Progenitor cell of endocrine pancreas (in vitro differentiated cells): ENCODE measurements at places on chromosomes 1 and 21. TPM values are rescaled to one million over a fixed set of nuclear protein-coding genes. Genes with fewer than 3 reads are reported as not detected.

GRCh38 chr1:29591601-29592260 lies 355.4 kb downstream of the PTPRU start:
- DNase-seq: no peak
- peaks cover 14% of the 10 kb centered on the region for H3K27me3 ChIP-seq
- peaks cover 7% of the 10 kb centered on the region for H3K4me1 ChIP-seq
- no peak overlapping the region for H3K4me3 ChIP-seq
- H3K36me3 ChIP-seq: no peaks in the 10 kb centered on the region

GRCh38 chr1:20956272-20956671 lies 169.2 kb upstream of the HP1BP3 start:
- peaks cover 17% of the 10 kb centered on the region for H3K4me1 ChIP-seq
- no peaks in the 10 kb centered on the region for H3K27me3 ChIP-seq
- H3K36me3 ChIP-seq: peaks cover 13% of the 10 kb centered on the region
- H3K27ac ChIP-seq: no peak overlapping the region
- no peak overlapping the region for H3K4me3 ChIP-seq
- no peak for DNase-seq

DNA sequence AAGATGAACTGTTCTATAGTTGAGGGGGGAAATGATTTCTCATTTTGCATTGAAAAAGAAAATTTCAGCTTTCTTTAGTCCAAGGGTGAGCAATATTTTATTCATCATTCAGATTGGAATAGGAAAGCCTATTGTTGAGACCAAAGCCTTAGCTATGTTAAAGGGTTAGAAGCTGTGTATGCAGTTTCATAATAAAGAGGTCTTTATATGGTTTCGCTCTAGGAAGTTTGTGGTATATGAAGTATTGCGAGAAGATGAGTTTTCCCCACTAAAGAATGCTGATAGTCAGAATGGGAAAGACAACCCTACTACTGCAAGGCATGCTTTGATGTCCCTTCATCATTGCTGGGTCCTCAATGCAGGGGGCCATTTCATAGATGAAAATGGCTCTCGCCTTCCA lies 28.6 kb downstream of the UAP1 start:
- H3K27me3 ChIP-seq: no peaks in the 10 kb centered on the region
- no peak for DNase-seq
- peaks cover 13% of the 10 kb centered on the region for H3K36me3 ChIP-seq
- no peak overlapping the region for H3K4me3 ChIP-seq
- H3K27ac ChIP-seq: no peak overlapping the region
- H3K4me1 ChIP-seq: no peaks in the 10 kb centered on the region

GRCh38 chr1:91511386-91511785 lies 10.7 kb downstream of the CDC7 start:
- H3K4me1 ChIP-seq: no peaks in the 10 kb centered on the region
- no peaks in the 10 kb centered on the region for H3K27me3 ChIP-seq
- no peak overlapping the region for H3K4me3 ChIP-seq
- DNase-seq: no peak
- no peak overlapping the region for H3K27ac ChIP-seq

GRCh38 chr21:39581414-39581813 lies 31.3 kb upstream of the B3GALT5 start:
- H3K27ac ChIP-seq: no peak overlapping the region
- peaks cover 4% of the 10 kb centered on the region for H3K4me1 ChIP-seq
- no peak overlapping the region for H3K4me3 ChIP-seq
- DNase-seq: no peak
- H3K27me3 ChIP-seq: peaks cover 3% of the 10 kb centered on the region
- no peaks in the 10 kb centered on the region for H3K36me3 ChIP-seq

GRCh38 chr1:6360117-6360496 lies 33.5 kb downstream of the ACOT7 start:
- no peak for DNase-seq
- H3K4me1 ChIP-seq: peaks cover 21% of the 10 kb centered on the region
- peak overlapping the region; percentile 92 for H3K27ac ChIP-seq

DNA sequence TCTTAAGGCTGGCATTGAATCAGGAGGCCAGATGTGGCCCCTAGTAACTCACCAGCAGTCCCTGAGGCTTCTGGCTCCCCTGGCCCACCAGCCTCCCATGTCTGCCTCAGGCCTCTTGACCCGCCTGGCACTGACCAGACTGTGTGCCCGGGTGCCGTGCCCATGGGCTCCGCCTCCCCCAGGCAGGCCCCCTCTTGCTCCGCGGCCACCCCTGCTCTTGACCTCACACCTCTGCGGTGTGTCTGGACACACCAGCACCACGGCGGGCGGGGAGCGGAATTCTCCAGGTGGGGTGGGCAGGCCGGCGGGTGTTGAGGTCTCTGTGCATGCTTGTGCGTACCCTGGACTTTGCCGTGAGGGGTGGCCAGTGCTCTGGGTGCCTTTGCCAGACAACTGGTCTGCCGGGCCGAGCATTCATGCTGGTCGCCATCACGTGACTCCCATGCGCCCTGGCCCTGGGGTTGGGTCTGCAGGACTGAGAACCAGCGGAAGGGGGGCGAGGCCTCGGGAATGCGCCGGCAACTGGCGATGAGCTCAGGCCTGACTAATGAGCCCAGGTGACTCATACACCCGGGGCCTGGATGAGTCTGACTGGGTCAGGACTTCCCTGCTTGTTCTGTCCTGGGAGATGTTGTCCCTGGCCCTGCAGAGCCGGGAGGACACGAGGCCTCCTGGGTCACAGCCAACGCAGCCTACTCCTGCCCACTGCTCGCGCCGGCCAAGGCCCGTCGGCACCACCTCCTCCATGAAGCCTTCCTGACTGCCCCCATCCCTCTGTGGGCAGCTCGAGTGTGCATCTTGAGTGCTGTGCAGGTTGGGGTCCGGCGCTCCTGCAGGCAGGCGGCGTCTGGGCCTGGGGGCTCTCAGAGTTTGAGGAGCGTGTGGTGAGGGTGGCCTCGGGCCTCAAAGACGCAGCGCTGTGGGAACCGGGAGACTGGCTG lies 22.6 kb downstream of the COL18A1 start:
- DNase-seq: no peak
- peaks cover 43% of the 10 kb centered on the region for H3K4me1 ChIP-seq

- DNase-seq: no peak
- H3K27me3 ChIP-seq: peaks cover 35% of the 10 kb centered on the region
- H3K4me3 ChIP-seq: no peak overlapping the region
- no peak overlapping the region for H3K27ac ChIP-seq
- no peaks in the 10 kb centered on the region for H3K36me3 ChIP-seq
- H3K4me1 ChIP-seq: peaks cover 31% of the 10 kb centered on the region
Observed at GRCh38 chr1:114075546-114076242, 78.0 kb downstream of the SYT6 start.

DNA sequence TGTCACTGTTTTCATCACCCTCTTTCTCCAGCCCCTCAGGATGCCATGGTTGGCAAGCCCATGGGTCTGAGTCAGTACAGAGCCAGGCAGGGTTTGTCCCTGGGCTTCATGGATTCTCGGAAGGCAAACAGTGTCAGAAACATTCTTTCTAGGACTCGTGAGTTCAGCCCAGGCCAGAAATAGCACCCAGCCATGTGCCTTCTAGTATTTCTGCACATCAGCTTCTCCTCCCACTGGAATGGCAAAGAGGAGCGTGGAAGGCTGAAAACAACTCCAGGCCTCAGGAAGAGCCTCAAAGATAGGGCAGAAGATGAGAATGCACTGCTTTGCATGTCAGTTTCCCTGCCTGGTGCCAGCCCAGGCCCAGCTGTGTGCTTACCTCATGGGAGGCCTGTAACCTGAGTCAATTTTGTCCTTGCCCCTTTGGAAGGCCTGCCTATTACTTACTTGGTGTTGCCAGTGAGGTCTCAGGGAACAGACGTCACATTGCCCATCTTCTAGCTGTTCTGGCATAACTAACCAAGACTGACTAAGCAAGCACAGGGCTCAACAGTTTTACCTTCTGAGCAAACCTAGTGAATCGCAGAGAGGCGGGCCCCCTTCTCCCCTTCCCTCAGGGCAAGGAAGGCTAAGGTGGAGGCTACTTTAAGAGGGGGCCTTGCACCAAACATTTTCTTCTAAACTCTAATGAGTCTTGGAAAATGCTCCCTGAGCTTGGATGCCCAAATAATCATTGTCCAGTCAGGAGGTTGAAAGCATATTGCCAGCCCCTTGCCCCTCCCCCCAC lies 42.4 kb downstream of the GLUL start:
- DNase-seq: no peak
- no peaks in the 10 kb centered on the region for H3K27me3 ChIP-seq
- H3K36me3 ChIP-seq: no peaks in the 10 kb centered on the region

DNA sequence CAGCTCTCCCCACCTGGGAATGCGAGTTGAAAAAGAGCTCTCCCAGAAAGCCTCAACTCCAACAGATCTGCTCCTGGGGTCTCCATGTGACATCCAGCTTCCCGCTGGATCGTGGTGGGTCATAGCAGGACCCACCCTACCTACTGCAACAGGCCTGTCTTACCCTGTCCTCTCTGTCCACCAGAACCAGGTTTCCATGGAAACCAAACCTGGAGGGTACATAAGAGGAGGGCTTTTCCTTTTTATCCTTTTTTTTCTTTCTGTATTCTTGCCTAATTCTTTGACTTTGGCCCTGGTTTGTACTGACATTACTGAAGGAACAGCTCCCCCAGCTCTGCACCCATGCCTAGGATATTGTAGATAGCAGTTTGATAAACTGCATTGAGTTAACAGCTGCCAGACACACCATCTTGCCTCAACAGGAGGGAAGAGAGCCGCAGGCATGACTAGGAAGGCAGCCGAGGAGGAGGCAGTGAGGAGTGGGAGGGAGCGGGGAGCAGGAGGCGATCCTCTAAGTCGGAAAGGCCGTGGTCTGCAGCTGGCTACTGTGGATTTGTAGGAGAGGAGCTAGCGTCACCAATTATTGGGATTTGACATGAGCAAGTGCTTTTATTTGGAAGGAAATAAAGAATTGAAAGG lies 9.7 kb upstream of the FMOD start:
- peaks cover 56% of the 10 kb centered on the region for H3K27me3 ChIP-seq
- H3K27ac ChIP-seq: no peak overlapping the region
- DNase-seq: no peak
- no peaks in the 10 kb centered on the region for H3K36me3 ChIP-seq
- H3K4me1 ChIP-seq: peaks cover 11% of the 10 kb centered on the region

- H3K27me3 ChIP-seq: peaks cover 32% of the 10 kb centered on the region
- H3K4me1 ChIP-seq: peaks cover 12% of the 10 kb centered on the region
- no peak for DNase-seq
- H3K4me3 ChIP-seq: no peak overlapping the region
Observed at GRCh38 chr1:205324781-205325180, 3.2 kb upstream of the NUAK2 start.

- DNase-seq: no peak
- no peak overlapping the region for H3K4me3 ChIP-seq
- peaks cover 26% of the 10 kb centered on the region for H3K4me1 ChIP-seq
- H3K27me3 ChIP-seq: no peaks in the 10 kb centered on the region
- H3K36me3 ChIP-seq: no peaks in the 10 kb centered on the region
- no peak overlapping the region for H3K27ac ChIP-seq
Observed at GRCh38 chr1:240401731-240402130, 210.2 kb downstream of the GREM2 start.

AKR7A3 gene
- total RNA-seq: 2.1 and 2.7 TPM in 2 replicates

NECTIN4 gene
- total RNA-seq: 1.9 and 2.4 TPM in 2 replicates

AIDA gene
- 57.8 and 62.3 TPM in 2 replicates for total RNA-seq
